ENCODE measurements at places on chromosomes 16 and 17.

DNA sequence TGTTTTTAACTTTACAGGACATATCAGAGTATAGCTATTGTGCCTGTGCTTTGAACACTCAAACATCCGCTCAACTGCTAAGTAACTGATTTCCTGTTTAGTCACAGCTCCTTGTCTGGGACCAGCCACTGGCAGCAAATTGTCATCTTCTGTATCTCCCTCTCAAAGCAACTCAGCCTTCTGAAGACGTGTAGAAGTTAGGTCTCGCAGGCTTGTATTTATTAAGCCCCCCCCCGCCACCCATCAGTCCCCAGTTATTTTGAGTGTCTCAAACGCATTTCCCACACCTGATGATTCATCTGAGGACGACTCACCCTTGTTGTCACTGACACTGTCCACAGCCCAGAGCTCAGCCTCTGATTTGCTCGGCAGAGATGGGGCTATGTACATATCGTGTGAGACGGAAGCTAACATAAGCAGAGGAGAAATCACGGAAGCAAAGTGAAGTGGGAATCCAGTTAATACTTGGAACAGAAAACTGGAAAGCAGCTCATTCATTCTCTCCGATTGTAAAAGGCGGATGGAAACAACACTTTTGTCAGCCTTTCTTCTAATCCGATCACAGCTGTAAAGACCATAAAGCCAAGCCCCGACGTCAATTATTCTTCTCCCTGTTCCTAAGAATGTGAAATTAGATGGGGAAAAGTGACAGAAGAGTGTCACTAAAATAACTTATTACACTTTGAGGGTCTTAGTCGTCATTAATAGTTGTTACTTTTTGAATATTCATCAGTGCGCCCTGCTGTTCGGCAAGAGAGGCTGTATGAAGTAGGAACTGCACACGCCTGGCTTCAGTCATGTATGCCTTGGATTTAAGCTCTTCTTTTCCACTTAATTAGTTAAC is 64.2 kb downstream of the PITPNC1 start:
- DNase-seq: peak; percentile 91

GRCh38 chr16:84643180-84643583 is 5.1 kb upstream of the KLHL36 start:
- no peak for DNase-seq

DNA sequence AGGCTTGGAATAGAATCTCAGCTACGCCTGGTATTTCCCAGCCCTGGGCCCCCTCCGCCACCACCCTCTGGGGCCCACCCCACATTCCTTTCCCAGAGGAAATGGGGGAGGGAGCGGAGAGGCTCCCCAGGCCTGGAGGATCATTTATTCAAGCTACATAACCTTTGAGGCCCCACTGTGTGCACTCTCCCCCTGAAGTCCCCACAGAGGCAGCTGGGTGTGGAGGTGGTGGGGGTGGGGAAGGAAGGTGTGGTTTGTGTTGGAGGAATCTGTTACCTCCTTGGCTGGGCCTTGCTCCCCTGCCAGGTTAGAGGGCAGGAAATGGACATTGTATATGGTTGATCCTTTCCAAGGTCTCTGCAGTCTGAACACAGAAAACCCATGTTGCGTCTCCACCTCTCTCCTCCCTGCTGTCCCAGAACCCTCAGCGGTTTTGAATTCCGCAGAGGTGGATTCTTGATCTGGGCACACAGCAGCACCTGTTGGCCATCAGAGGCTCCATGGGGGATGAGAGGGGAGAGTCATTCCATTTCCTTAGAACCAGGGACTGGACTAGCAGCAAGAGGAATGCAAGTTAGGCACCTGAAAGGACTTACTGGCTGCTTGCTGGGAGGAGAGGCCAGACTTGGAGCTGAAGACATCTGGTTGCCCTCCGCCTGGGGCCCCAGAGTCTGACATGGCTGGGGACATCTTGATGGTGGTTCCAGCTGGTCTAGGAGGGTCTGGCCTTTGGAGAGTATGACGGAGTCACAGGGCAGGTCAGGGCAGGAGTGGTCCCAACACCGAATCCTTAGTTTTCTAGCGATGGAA is 23.0 kb downstream of the ARHGAP23 start:
- DNase-seq: no peak

DNA sequence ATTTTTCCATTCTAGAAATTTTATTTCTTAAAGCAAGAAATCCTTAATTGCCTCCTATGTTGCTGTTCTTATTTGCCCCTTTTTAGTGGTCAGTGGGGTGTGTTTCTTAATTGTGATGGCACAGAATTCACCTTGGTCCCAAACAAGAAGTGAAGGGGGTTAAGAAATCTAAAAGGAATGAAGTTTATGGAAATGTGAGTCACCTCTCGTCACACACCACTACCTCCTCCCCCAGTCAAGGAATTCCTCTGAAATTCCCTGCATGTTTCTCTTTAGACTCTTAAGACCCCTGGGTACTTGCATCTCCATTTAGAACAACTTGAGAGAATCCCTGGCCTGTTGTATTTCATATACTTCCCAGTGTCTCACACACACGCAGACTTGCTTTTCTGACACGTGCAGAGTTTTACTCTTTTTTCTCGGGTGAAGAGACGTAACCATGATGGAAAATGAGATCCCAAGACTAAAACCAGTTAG is 247.4 kb downstream of the PRKCA start:
- DNase-seq: no peak

DNA sequence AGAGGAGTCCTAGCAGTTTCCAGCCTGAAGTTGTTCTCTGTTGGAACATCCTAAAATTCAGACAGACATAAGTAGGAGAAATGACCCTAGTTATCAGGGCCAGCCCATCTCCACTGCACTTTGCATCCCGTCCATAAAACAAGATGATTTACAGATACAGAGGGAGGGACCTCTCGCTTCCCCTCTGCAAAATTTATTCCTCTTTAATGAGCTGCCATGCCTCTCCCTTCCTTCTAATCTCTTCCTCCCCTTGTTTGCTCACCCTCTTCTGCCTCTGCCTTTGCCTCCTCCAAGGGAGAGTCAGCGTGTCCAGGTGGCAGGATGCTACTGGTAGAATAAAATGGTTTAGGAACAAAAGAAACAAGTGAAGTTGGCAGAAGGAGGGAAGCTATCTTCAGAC is 351.3 kb downstream of the SOX9 start:
- no peak for DNase-seq

DNA sequence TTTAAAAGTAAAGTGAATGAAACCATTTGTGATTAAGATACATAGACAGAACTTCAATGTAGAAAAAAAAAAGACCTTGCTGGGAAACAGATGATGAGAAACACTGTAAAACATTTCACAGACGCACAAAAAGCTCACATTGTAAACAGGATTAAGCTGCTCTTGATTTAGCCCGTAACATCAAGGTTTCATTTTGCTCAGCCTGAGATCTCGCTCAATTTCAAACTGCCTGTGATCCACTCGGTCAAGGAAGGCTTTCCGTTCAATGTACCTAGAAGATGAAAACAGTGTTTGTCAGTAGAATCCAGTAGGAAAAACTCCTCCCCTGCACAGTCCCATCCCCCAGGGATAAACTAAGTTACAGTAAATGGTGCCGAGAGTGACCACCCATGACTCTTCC is 42.3 kb upstream of the BCAR1 start:
- no peak for DNase-seq

DNA sequence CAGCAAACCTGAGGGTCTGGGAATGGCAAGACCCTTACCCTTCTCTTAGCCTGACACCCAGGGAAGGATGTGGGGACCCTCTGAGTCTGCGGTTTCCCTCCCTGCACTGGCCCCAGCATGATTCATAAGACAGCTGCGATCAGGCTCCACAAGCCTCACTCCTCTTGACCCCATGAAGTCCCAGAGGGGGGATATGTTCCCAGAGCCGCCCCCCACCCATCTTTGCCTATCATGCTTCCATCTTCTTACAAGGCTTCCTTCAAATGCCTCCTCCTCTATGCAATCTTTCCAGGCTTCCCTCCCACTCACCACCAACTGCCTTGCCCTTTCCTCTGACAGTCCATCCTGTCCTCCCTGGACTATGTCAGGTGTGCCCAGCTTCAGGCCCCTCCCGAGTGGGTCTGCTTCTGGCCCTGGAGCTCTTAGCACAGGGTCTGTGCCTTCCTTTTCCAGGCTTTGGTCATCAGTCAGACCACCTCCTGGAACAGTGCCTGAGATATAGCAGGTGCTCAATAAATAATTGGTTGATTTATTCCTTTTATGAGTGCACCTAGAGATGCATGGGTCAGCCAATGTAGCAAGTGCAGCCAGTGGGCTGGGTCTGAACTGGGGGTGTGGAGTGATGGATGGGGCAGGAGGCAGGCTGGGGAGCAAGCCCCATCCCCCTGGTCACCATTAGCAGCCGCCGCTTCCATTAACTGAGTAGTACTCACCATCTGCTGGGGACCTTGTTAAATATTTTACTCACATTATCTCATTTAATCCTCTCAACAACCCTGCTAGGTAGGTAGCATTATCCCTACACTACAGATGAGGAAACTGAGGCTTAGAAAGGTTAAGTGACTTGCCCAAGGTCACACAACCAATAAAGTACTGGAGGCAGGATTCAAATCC is 8.4 kb downstream of the DLX3 start:
- no peak for DNase-seq

DNA sequence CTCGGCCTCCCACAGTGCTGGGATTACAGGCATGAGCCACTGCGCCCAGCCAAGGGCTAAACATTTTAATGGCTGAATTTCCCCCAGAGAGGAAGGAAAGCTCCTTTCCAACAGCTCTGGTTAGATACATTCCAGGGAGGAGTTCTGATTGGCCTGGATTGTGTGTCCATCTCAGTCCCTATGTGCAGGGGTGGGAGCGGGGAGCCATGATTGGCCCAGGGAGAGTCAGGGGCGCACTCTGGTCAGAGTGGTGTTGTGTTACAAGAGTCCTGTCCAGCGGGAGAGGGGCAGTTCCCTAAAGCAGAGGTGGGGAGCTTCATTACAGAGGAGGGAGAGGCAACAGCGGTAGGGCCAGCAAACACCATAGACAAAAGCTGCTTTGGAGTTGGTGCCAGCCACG is 75.0 kb downstream of the RAP1GAP2 start:
- no peak for DNase-seq

- peak; percentile 31 for DNase-seq
Measured at GRCh38 chr17:4738136-4739121, 1.2 kb upstream of the ZMYND15 start.

DNA sequence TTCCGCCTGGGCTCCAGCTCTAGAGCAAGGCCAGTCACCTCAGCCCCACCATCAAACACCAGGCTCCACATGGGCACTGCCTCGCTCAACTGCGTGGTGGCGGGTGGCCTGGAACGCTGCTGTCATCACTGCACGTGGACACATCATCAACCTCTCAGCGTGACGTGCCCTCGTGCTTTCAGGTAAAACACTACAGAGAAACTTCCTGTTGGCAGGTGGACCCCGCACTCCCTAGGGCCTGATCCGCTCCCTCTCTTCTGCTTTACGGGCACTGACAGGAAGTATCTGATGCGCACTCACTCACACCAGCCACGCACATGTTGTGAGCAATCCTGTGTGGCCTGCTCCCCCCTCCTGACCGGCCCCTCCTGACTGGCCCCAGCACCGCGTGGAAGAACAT is 87.4 kb downstream of the ANKRD11 start:
- DNase-seq: peak; percentile 21

DNA sequence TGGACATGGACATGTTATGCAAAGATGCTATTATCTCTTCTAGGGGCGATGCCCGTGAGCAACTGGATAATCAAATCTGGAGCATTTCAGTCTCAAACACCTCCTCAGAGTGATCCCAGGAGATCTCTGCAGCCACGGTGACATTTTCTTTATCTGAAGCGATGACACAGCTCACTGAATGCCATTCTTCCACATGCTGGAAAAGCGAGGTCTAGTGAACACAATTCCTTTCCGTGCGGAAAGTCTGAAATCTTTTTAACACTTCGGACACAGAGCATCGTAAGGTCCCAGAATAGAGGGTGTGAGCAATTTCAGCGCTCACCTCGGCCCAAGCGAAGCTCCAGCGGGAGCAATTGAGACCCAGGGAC is 531 bp upstream of the HASPIN start:
- DNase-seq: no peak

- no peak for DNase-seq
Measured at GRCh38 chr16:81327011-81327410, 12.2 kb downstream of the GAN start.

DNA sequence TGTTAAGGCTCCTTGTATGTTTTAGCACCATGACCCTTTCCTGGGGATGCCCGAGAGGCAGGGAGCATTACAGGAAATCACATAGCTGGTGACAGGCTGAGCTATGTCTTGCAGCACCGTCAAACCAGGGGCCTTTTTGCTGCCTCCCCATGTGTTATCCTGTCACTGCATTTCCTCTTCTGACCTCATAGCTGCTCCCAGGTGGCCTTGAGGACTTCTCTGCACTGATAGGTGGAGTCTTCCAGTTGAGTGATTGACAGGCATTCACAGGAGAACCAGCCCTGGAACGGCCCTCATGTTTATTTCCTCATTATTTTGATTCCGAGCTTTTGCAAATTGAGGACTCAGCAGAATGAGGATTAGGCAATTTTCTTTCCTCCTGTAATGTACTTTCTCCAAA is 349.6 kb downstream of the HAPSTR1 start:
- DNase-seq: no peak

DNA sequence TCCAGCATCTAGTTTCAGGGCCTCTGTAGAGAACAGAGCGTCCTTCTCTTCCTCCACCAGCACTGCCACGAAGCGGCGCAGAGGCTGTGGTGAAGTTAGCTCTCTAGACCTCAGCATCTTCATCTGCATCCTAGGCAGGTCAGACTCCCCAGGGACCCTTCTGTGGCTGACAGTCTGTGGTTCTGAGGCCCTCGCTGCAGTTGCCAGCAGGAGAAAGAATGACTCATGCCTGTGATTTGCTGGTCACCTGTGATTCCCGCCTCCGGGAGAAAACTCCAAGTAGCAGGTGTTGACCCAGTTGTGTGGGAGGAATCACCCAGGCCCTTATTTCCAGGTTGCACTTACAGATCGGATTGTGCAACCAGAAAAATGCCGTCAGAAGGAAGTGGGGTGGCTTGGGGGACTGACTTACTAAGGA is 117.3 kb upstream of the CACNG5 start:
- no peak for DNase-seq

DNA sequence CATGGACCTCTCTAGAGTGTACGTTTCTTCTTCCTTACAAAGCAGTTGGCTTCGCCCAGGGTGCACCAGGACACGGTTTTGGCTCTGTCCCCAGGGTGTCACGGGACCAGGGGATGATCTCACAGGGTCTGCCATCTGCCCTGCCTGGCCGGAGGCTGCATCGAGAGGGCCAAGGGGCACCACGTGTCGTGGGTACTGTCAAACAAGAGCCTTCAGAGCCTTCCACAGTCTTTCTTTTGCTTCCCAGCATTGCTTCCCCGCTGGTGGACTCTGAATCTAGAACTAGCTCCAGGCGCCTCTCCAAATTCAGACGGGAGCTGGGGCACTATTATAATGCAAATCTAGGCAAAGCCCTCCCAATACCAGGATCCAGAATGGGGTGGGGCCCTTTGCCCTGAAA is 47.9 kb downstream of the MAPT start:
- no peak for DNase-seq

- DNase-seq: no peak
Measured at GRCh38 chr16:28999577-28999976, 14.7 kb downstream of the LAT start.

Data from CD4-positive, alpha-beta T cell treated with Interleukin-6 at 100 ng/mL for 8 hours (primary cell).